Psoas muscle (tissue), 8 donors: ENCODE measurements at places on chromosomes 16 and 17. TPM values are rescaled to one million over a fixed set of nuclear protein-coding genes. Genes with fewer than 3 reads are reported as not detected.
A peak's percentile ranks its signal among the peaks of the same experiment; 100 is the strongest.

TSNAXIP1 gene
- total RNA-seq = 0.88 TPM

EVI2A gene
- total RNA-seq = 0.50 TPM

ICAM2 gene
- 26.7 TPM for total RNA-seq

IGSF6 gene
- 3.0 TPM for total RNA-seq

RABEP1 gene
- 77.4 TPM for total RNA-seq

PIMREG gene
- total RNA-seq = not detected

UMOD gene
- total RNA-seq = not detected

DBNDD1 gene
- total RNA-seq = 14.7 TPM

CHRNE gene
- 0.22 TPM for total RNA-seq

CRISPLD2 gene
- 28.6 TPM for total RNA-seq

SCIMP gene
- 0.47 TPM for total RNA-seq

TMEM238L gene
- not detected for total RNA-seq

KRT24 gene
- total RNA-seq = not detected

DNA sequence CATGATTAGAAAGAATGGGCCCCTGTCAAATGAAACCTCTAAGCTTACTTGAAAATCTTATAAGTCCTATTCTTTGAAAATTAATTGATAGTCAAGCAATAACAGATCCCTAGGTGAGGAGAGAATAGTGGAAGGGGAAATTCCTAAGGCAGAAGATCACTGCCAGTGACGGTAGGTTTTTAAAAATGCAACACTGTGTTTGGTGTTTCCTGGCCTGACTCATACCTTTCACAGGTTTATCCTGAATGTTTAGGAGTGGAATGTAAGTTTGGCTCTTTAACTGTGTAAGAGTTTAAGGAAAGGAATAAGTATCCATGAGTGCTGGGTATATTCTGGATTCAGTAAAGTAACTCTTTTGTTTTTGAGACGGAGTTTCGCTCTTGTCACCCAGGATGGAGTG, 23.8 kb downstream of the HAPSTR1 start:
- no peak overlapping the region for H3K27ac ChIP-seq
- H3K36me3 ChIP-seq = peaks cover 27% of the 10 kb centered on the region
- H3K4me1 ChIP-seq = peaks cover 82% of the 10 kb centered on the region
- DNase-seq = no peak

GRCh38 chr17:69425978-69426377, 11.5 kb downstream of the MAP2K6 start:
- H3K4me1 ChIP-seq = peaks cover 33% of the 10 kb centered on the region
- H3K27me3 ChIP-seq = no peaks in the 10 kb centered on the region
- DNase-seq = no peak
- H3K27ac ChIP-seq = peak overlapping the region; percentile 26

- peaks cover 59% of the 10 kb centered on the region for H3K4me1 ChIP-seq
- H3K4me3 ChIP-seq = peak overlapping the region; percentile 11
- no peaks in the 10 kb centered on the region for H3K27me3 ChIP-seq
- H3K36me3 ChIP-seq = peaks cover 5% of the 10 kb centered on the region
- H3K27ac ChIP-seq = peak overlapping the region; percentile 96
Measured at GRCh38 chr17:39660397-39661385, 4.5 kb upstream of the TCAP start.

- H3K4me3 ChIP-seq = peak within 1 kb of the TSS; percentile 1
- peaks cover 24% of the 10 kb centered on the region for H3K4me1 ChIP-seq
- DNase-seq = no peak
- peaks cover 20% of the 10 kb centered on the region for H3K27me3 ChIP-seq
Measured at GRCh38 chr16:1989209-1990100, at the start of gene SYNGR3. Gene SYNGR3 (plus strand): TSS chr16:1989970. CDS start chr16:1990103, 133 bp downstream.

GRCh38 chr17:49911719-49912118, 57.3 kb upstream of the DLX4 start:
- no peaks in the 10 kb centered on the region for H3K4me1 ChIP-seq
- H3K27me3 ChIP-seq = peaks cover 55% of the 10 kb centered on the region
- H3K36me3 ChIP-seq = no peaks in the 10 kb centered on the region
- no peak for DNase-seq

GRCh38 chr17:80104321-80104955, 3.1 kb downstream of the GAA start:
- no peaks in the 10 kb centered on the region for H3K36me3 ChIP-seq
- DNase-seq = peak; percentile 42
- H3K4me1 ChIP-seq = peaks cover 13% of the 10 kb centered on the region
- H3K27me3 ChIP-seq = no peaks in the 10 kb centered on the region
- H3K4me3 ChIP-seq = no peak overlapping the region

DNA sequence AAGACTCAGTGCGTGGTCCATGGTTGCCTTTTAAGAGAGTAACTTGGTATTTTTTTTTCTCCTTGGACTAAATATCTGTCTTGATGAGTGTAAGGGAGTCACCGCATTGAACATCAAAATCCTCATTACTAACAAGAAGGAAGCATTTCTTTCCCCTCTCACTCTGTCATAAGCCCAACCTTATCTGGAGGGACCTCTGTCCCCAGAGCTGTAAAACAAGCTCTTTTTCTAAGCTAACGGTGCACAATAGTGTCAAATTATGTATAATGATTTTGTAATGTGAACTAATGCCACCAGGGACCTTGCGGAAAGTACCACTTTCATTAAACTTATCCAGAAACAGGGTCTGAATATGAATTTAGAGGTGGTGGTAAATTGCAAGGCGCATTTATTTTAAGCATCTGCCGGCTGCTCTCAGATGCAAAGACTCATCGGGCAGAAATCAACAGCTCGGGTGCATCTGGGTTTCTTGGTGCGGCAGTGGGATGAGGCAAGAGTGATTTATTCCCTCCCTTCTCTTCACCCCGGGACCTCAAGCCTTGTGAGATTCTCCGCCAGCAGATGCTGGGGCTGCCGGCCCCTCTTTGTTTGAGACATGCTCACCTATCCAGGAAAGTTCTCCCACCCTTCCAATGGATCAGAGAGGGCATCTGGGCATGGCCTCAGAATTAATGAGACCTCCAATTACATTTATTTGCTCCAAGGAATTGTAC, 95.2 kb upstream of the IRX3 start:
- no peak for DNase-seq
- H3K4me3 ChIP-seq = no peak overlapping the region
- H3K36me3 ChIP-seq = no peaks in the 10 kb centered on the region

GRCh38 chr17:19448341-19449268, 37.6 kb downstream of the RNF112 start:
- H3K27ac ChIP-seq = peak overlapping the region; percentile 55
- DNase-seq = no peak
- no peaks in the 10 kb centered on the region for H3K36me3 ChIP-seq
- H3K4me1 ChIP-seq = peaks cover 5% of the 10 kb centered on the region

GRCh38 chr17:70527364-70527888, 358.1 kb downstream of the KCNJ2 start:
- H3K4me1 ChIP-seq = peaks cover 5% of the 10 kb centered on the region
- no peak for DNase-seq
- H3K27me3 ChIP-seq = no peaks in the 10 kb centered on the region
- no peak overlapping the region for H3K4me3 ChIP-seq
- no peak overlapping the region for H3K27ac ChIP-seq
- no peaks in the 10 kb centered on the region for H3K36me3 ChIP-seq

- DNase-seq = no peak
- H3K4me3 ChIP-seq = no peak overlapping the region
- no peaks in the 10 kb centered on the region for H3K36me3 ChIP-seq
Measured at GRCh38 chr17:73160980-73161630, 3.7 kb upstream of the SSTR2 start.

- H3K27ac ChIP-seq = peak overlapping the region; percentile 55
- peaks cover 27% of the 10 kb centered on the region for H3K27me3 ChIP-seq
- peak; percentile 64 for DNase-seq
- peak overlapping the region; percentile 69 for H3K4me3 ChIP-seq
- H3K4me1 ChIP-seq = no peaks in the 10 kb centered on the region
Measured at GRCh38 chr17:8326511-8327302, 12.9 kb upstream of the ODF4 start.

GRCh38 chr16:87715658-87716057, 50.1 kb downstream of the KLHDC4 start:
- no peak for DNase-seq
- no peak overlapping the region for H3K4me3 ChIP-seq
- H3K27ac ChIP-seq = no peak overlapping the region

- H3K4me3 ChIP-seq = no peak overlapping the region
- DNase-seq = no peak
- H3K36me3 ChIP-seq = no peaks in the 10 kb centered on the region
- no peaks in the 10 kb centered on the region for H3K27me3 ChIP-seq
- H3K4me1 ChIP-seq = no peaks in the 10 kb centered on the region
Measured at GRCh38 chr17:72430611-72431432, 310.0 kb downstream of the SOX9 start.

DNA sequence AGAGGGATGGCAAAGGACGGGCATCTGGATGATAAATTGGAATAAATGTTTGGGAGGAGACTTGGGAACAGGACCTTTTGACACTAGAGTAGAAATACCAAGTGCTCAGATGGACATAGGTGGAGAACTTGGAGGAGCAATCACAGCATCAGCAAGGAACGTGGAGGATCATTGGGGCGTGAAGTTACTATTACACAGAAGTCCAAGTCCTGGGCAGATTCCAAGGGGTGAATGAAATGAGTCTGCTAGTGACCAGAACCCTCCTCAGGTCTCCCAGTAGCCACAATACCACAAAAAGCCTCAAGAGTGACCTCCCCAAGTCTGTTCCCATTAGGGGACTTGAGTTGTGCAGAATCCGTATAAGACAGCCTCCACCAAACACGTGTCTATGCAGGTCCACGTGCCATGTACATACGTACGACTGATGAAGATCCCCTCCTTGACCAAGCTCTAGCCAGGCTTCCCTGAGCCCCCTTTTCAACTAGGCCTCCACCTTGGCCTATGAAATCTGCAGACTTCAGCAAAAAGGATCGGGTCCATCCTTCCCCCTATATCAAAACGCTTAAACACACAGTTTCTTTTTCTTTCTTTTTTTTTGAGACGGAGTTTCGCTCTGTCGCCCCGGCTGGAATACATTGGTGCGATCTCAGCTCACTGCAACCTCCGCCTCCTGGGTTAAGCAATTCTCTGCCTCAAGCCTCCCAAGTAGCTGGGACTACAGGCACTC, 2.2 kb downstream of the C17orf67 start:
- no peak overlapping the region for H3K4me3 ChIP-seq
- no peaks in the 10 kb centered on the region for H3K27me3 ChIP-seq
- no peak overlapping the region for H3K27ac ChIP-seq
- peaks cover 2% of the 10 kb centered on the region for H3K4me1 ChIP-seq
- DNase-seq = no peak
- H3K36me3 ChIP-seq = no peaks in the 10 kb centered on the region

GRCh38 chr17:39335704-39336223, 65.7 kb downstream of the FBXL20 start:
- no peak overlapping the region for H3K27ac ChIP-seq
- no peak overlapping the region for H3K4me3 ChIP-seq
- no peaks in the 10 kb centered on the region for H3K27me3 ChIP-seq
- peaks cover 9% of the 10 kb centered on the region for H3K4me1 ChIP-seq
- DNase-seq = no peak
- peaks cover 2% of the 10 kb centered on the region for H3K36me3 ChIP-seq

DNA sequence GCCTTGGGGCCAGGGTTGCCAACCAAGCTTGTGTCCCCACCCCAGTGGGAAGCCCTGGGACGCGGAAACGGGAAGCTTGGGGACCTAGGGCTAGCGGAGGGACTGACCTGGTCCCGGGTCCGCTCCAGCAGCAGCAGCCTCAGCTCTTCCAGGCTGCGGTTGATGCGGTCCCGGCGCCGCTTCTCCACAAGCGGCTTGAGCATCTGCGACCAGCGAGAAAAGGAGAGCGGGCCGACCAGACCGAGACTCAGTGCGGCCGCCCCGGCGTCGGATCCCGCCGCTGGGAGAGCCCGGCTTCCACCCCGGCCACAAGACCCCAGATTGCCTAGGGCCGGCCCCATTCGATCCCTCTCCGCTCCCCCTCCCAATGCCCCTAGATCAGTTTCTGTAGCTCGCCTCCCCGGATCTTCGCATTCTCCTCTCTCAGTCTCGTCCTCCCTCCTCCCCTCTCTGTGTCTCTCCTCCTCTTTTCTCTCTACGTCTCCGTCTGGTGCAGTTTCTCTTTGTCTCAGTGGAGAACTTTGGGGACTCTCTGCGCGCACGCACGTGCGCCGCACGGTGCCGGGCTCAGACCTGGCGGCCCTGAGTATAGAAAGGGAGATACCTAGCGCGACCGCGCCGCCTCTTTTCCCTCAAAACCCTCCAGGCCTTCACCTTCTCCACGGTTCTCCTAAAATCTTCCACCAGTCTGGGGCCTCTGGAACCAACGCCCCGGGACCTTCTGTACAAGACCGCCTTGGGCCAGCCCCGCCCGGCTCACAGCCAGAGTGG, 797 bp downstream of the HES7 start:
- peak overlapping the region; percentile 77 for H3K4me3 ChIP-seq
- H3K36me3 ChIP-seq = no peaks in the 10 kb centered on the region
- DNase-seq = no peak
- H3K27me3 ChIP-seq = peaks cover 7% of the 10 kb centered on the region
- peaks cover 34% of the 10 kb centered on the region for H3K4me1 ChIP-seq

GRCh38 chr16:88484505-88485365, 31.7 kb downstream of the ZFPM1 start:
- H3K4me1 ChIP-seq = no peaks in the 10 kb centered on the region
- no peaks in the 10 kb centered on the region for H3K27me3 ChIP-seq
- H3K4me3 ChIP-seq = no peak overlapping the region
- no peak for DNase-seq
- H3K27ac ChIP-seq = no peak overlapping the region

DNA sequence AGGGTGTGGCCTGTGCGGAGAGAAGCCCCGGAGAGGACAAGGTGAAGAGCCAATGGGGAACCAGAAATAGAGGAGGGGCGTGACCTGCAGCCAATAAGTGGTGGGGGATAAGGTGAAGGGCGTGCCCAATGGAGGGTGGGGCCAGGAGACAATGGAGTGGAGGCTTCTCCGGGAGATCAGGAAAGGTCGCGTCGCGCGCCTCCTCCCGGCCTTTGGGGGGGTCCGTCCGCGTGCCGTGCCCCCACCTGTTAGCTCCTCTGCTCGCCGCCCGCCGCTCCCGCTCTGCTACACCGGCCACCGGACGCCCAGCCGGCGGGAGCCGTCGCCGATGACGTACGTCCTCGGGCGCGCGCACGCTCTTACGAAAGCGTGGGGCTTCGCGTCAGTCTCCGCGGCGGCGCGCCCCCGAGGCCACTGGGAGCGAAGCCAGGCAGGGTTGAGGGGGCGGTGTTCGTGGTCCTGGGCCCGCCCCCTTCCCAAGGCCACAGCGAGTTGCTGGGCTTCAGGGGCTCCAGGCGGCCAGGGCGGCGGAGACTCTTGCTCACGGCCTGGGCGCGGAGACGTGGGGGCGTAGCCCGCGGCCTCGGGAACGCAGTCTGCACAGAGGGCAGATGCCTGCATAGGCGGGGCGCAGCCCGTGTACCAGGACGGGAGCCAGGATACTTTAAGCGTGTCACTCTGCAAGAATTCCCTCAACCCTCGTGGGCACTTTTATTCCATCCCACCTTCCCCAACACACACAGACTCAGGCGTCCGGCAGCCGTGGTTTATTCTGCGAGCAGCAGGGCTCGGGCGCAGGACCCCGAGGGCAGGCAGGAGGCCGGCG, at the start of gene MATCAP1:
Gene MATCAP1 (minus strand): TSS at position 337 of the 826 bp plus-strand sequence. CDS start 3,353 bp downstream, outside the sequence.
- peak within 1 kb of the TSS; percentile 99 for H3K27ac ChIP-seq
- H3K36me3 ChIP-seq = no peaks in the 10 kb centered on the region

DNA sequence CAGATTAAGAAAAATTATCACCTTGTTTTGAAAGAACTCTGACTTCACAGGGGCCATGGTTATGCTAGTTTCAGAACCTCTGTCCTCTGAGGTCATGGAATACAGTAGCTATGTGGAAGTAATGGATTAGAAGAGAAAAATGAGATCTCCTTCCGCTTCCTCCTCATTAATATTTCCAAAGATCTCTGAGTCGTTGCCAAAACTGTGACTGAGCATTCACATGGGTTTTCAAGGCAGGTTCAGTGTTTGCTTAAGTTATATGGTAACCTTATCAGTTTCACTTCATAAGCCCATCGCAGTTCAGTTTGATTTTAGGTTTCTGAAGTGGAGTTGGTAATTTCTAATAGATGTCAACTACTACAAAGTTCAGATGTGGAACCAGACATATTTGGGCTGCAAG, 321.2 kb upstream of the SOX9 start:
- no peak overlapping the region for H3K4me3 ChIP-seq
- no peaks in the 10 kb centered on the region for H3K4me1 ChIP-seq
- no peak for DNase-seq
- H3K27me3 ChIP-seq = no peaks in the 10 kb centered on the region
